ENCODE measurements at places on chromosomes 16 and 17. TPM values are rescaled to one million over a fixed set of nuclear protein-coding genes. Genes with fewer than 3 reads are reported as not detected.

- no peak for DNase-seq
Observed at GRCh38 chr16:83806731-83807130, 1.0 kb upstream of the HSBP1 start.

DNA sequence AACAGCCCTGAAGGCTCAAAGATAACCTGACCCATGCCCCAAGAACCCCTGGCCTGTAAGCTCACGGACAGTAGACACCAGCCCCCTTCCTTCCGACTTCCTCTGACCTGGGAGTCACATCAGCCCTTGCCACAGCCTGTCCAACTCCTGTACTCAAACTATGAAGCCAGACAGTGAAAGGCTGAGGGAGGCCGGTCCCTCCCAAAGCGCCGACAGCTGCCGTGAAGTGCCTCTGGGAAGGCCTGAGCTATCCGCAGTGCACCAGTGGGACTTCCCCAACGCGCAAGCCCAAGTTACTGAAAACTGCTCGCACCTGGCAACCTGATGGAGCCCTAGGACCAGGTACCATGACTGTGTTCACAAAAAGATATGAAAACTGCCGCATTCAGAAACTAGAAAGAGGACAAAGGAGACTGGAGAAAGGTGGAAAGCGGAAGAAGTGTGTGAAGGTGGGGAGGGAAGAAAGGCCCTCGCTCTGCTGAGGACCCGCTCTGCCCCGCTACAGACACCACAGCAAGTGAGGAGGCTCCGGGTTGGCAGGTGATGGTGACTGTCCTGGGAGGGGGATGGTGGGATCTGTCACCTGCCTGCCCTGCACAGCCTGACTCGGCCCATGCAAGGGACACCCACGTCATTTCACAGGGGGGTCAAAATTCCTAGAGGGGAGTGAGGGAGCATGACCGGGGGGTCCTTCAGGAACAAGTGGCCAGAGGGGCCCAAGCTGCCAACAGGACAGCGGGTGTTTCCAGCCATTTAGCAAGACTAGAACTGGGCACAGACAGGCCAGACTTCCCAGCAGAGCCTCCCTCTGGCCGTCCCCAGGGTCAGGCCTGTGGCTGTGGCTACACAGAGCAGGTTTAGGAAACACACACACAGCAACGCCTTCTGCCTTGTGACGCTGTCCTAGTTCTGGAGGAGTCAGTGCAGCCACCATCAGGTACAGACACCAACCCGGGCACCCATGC, 13.1 kb upstream of the TRAP1 start:
- no peak for DNase-seq

DNA sequence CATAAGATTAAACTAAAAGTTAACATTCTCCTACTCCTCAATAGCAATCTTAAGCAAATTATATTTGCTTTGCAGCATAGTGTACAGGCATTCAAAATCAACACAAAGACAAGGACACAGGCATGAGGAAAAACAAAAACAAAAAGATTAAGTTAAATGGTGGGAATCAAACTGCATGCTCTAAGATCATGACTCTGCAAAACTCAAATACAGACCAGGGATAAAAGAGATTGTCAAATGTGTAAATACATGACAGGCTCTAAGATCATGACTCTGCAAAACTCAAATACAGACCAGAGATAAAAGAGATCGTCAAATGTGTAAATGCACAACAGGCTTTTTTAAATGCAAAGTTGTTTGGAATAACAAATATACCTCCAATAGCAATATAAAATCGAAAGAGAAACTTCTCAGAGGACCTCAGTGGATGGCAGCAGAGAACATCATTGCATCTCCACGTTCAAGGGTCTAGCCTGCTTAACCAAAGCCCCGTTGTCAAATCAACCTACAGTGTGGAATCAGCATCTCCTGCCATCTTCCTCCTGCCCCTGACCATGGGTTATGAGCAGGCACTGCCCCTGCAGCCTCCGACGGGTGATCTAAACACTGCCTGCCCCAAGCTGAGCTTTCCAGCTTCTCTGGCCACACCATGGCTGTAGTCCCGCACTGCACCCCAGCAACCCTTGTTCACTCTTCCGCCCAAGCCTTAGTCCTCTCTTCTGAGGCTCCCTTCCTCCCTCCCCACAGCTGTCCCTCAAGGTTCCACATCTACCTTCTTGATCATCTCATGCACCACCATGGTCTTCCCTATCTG, 446.1 kb downstream of the SOX9 start:
- DNase-seq: no peak

The WSCD1 gene
- total RNA-seq: not detected

The WDR81 gene
- total RNA-seq: 23.5 TPM

Measured in OCI-LY7 (cell line).